ENCODE measurements at places on chromosomes 6 and 20.

DNA sequence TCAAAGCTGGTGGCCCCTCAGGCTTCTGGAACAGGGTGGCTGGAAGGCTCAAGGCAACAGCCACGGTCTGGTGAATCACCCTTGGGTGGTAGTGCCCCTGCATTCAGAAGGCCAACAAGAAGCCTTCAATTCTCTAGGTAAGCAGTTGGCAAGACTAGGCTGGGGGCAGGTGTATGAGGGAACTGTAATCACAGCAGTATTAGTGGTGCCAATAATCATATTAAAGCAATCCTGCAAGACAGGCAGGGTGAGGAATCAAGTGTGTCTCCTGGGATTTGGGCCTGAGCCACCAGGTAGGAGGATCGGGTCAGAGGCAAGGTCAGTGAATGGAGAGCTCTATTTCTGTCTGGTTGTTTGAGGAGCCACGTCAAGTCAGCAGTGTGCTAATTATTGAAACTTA is 24.9 kb upstream of the SCUBE3 start:
- DNase-seq = no peak

DNA sequence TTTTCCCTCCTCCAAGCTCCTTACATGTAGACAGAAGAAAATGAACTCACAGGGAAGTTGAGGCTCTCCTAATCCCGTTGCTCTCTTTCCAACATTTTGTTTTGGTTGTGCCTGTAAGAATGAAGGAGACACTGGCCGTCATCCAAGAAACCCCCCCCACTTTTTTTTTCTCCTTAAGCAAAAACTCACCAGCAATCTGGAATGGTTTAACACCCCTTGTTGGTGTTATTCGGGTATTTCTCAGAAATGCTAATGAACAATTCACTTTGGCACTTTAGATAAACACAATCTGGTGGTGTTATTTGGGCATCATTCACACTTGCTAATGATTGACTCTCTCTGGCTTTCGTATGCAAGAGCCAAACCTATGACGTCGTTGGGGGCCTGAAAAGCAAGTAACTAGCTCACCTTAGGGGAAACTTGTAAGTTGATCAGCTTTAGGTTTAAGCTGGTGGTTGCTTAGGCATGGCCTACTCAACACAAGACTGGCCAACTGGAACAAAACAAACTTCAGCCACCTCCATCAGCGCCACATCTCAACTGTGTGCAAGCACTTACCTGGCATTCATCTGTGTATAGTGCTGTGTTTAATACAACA is 24.3 kb upstream of the OLIG3 start:
- DNase-seq = no peak

- no peak for DNase-seq
Observed at GRCh38 chr6:125789167-125789566, 1.6 kb upstream of the NCOA7 start.

GRCh38 chr6:2738373-2738979 is 12.2 kb downstream of the MYLK4 start:
- DNase-seq = peak; percentile 59

Measured in CD8-positive, alpha-beta T cell (primary cell).